ENCODE measurements at places on chromosomes 2 and 18.

GRCh38 chr2:150228936-150229335 lies 258.5 kb downstream of the RND3 start:
- no peak for DNase-seq

GRCh38 chr2:97675430-97676113 lies 6.1 kb downstream of the C2orf92 start:
- DNase-seq = no peak

DNA sequence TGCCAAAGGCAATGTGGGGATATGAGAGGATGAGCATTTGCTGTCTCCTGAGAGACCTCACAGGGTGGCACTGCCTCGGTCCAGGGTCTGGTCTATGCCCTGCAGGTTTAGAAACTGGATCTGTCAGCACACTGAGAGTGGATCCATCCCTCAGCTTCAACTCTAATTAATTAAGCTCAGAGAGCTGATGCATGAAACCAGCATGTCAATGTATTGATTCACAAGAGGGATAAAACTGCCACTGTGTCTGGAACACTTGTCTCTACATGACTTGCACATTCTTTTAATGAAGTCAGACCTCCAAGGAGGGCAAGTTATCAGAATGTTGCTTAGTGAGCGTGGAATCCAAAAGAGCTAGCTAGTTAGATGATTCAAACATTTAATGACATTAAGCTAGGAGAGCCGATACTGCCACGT lies 22.5 kb upstream of the POLE4 start:
- no peak for DNase-seq

DNA sequence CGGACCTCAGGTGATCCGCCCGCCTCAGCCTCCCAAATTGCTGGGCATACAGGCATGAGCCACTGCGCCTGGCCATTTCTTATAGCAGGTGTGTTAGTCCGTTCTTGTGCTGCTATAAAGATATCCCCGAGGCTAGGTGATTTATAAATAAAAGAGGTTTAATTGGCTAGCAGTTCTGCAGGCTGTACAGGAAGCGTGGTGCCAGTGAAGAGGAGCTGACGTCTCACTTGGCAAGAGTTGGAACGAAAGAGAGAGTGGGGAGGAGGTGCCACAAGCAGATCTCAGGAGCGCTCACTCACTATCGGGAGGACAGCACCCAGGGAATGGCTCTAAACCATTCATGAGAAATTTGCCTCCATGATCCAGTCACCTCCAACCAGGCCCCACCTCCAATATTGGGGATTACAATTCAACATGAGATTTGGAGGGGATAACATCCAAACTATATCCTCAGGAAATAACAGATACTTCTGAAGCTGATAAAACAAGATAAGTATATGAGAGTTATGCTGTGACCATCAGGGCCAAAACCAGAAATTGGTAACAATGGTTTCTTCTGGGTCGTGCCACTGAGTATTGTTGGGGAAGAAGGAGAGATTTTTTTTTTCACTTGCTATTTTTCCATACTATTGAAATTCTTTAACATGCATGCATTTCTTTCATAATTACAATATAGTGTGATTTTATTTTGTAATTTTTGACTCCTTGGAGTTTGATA lies 7.4 kb upstream of the RMC1 start:
- DNase-seq = peak; percentile 80

DNA sequence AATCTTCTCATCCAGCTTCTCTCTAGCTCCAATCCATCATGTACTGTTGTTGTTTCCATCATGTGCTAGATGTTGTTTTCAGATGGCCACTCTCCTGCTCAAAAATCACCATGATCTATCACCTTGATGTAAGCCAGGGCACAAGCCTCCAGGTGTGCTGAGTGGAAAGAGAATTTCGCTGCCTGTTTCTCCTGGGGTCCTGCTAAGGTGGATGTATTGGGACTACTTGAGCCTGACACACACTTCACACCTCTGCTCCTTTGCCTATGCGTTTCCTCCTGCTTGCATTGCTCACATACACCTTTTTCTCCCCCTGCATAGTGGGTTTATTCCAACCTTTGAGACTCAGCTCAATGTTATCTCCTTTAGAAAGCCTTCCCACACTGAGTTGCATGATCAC lies 287.6 kb downstream of the CYRIA start:
- no peak for DNase-seq

GRCh38 chr2:9238591-9239326 lies 32.1 kb downstream of the ASAP2 start:
- no peak for DNase-seq

GRCh38 chr2:171957061-171957460 lies 34.8 kb downstream of the HAT1 start:
- DNase-seq = no peak

GRCh38 chr18:45734944-45735343 lies 11.0 kb downstream of the SLC14A1 start:
- no peak for DNase-seq

GRCh38 chr2:178865146-178865936 lies 58.1 kb upstream of the TTN start:
- no peak for DNase-seq

DNA sequence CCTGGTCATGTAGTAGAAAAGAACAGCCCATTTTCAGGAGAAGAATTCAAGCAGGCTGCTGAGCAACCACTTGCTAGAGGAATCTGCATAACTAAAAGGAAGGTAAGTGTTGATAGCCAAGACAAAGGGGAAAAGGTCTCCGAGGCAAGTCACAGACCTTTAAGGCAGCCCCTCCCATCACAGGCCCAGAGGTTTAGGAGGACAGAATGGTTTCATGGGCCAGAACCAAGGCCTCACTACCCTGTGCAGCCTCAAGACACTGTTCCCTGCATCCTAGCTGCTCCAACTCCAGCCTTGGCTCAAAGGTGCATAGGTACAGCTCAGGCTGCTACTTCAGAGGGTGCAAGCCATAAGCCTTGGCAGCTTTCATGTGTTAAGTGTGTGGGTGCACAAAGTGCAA lies 238.6 kb upstream of the CYP26B1 start:
- no peak for DNase-seq

GRCh38 chr2:202821206-202822160 lies 50.1 kb downstream of the ICA1L start:
- DNase-seq = no peak

DNA sequence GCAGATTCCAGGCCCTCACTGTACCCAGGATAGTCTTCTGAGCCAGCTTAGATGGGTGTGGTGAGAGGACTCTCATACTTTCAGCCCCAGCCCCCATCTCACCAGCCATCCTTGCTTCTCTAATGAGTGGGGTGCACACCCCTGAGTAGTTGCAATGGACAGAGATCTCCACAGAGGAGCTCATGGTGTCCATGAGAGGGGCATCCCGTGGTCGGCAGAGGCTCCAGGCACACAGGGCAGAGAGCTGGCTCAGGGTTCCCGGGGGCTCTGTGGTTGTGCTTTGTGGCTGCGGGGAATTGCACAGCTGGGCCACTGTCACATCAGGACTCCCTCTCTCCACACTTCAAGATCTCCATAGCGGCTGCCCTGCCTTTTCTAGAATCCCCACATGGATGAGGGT lies 226.0 kb upstream of the PXDN start:
- no peak for DNase-seq

DNA sequence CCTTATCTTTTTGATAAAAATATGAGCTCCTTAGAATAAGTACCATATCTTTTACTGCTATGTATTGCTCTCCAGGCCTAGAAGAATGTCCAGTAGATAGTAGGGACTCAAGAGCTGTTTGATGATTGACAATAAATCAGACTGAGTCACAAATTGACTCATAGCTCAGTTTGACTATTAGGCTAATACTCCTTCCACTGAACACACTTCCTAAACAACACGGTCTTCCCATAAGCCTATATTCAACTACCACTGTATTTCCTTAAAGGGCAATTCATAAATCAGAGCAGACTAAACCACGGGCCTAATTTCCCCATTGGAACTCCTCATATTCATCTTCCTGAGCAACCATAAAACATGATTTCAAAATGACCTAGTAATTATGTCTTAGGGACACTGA lies 258.5 kb downstream of the ALK start:
- no peak for DNase-seq

DNA sequence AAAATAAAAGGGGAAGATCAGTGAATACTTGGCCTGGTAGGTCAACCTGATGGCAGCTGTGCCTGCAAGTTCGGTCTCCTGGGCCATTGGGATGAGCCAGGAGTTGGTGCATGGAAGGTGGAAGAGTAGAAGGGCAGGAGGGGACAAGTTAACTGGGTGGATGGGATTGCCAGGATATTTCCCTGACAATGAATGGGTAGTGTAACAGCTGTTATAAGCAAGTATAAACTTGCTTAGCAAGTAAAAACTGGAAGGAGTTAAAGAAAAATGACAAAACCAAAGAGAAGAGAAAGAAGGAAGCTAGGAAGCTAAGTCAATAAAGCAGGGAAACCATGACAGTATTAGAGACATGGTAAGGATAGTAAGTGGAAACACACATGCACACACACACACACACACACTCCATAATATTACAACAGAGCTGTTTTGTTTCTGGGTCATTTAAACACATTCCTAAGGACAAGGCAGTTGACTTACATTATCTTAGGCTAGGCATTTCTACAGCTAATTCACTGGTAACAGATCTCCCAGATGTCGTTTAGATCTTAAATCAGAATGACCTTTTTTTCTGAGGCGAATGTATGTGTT lies 29.7 kb downstream of the MEP1B start:
- no peak for DNase-seq

- DNase-seq = no peak
Observed at GRCh38 chr2:189579585-189580186, 900 bp downstream of the SLC40A1 start.

DNA sequence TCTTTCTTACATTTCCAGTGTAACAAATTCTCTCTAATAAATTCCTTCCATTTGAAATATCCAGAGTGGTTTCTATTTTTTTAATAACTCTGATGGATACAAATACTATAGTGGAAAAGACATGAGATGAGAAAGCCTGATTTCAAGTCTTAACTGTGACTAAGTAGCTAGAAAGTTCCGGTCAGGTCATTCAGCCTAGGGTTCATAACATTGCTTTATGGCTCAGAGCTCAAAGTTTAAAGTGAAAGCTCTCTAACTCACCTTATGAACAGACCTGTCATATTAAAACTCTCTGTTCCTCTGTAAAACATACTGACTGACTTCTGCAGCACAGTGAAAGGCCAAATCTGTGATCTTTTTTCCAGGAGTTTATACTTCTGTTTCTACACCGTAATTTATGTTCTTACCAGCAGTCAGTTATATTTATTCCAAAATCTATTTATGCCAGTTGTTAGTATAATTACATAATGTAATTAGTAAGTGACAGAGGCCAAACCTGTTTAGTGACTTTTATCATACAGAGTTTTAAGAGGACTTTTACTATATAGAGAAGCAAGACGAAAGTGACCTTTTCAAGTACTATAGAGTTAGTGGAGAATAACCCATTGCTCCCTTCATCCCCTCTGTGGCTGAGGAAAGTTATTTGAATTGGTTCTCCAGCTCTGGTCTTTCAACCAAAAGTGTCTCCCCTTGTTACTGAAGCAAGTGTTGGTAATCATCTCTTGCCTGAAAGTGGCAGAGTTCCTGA lies 118.8 kb upstream of the PDE1A start:
- no peak for DNase-seq

GRCh38 chr2:240528406-240529040 lies 29.3 kb downstream of the ANKMY1 start:
- no peak for DNase-seq

DNA sequence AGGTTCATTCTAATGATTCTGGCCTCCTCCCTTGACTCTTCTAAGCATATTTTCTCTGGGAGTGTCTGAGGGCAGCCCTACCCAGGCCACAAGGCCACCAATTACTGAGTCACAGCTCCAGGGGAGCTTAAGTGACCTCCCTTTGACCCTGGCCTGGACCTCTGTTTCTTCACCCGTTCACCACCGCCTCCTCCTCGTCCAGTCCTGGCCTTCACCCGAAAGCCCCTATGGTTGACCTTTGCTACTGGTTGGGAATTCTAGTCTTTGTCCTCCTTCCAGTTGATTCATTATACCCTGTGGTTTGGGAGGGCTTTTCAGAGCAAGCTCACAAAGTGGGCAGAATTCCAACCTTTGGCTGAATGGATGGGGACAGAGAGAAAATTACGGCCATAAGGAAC lies 72.6 kb downstream of the NRP2 start:
- no peak for DNase-seq

- DNase-seq = no peak
Observed at GRCh38 chr18:5464251-5464650, 79.5 kb downstream of the EPB41L3 start.

DNA sequence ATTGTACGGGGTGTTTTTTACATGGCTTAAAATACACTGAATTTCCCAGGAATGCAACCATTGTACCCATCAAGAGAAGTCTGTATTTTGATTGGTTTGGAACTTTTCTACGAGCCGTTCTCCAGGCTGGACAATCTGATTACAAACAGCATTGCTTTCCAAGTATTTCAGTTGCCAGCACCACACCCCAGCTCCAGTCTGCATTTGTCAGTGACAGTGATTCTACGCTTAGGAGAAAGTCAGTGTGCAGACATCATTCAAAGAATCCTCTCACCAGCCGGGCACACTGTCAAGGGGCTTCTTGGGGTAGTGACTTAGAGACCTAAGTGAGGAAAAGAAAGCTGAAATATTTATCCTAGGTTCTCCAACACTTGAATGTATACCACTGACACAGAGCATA lies 194.1 kb downstream of the ANAPC1 start:
- DNase-seq = no peak

GRCh38 chr2:202327858-202328257 lies 48.3 kb upstream of the BMPR2 start:
- no peak for DNase-seq

DNA sequence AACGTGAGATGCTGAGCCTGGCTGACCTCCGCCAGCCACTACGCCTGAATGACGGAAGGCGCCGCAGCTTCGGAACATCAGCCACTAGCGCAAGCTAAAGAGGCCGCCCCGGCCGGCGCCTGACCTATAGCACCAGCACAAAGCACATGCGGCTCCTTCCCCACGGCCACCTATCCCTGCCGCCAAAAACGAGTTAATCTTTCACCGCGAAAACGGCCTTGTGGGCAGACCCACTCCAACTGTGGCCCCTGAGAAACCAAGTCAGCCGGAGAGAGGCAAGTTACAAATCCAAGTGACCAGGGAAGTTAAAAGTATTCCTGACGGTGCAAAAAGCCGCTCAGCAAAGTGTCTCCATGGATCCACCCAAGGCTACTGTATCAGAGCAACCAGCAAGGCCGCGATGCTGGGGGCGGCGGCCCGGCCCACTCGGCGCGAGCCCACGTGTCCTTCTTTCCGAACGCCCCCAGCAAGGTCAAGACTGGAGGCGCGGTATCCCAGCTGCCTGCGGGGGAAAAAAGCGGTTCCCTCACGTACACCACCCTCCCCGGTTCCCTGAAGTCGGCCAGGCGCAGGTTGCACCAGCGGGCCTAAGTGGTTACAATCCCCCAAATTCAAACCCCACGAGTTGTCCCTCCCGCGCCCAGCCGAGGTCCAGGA lies 575 bp downstream of the HSPD1 start:
- no peak for DNase-seq

GRCh38 chr2:50694798-50695197 lies 337.1 kb downstream of the NRXN1 start:
- no peak for DNase-seq
